Activated T-cell treated with anti-CD3 and anti-CD28 coated beads for 4 hours (primary cell): ENCODE measurements at places on chromosomes 1 and 21.

DNA sequence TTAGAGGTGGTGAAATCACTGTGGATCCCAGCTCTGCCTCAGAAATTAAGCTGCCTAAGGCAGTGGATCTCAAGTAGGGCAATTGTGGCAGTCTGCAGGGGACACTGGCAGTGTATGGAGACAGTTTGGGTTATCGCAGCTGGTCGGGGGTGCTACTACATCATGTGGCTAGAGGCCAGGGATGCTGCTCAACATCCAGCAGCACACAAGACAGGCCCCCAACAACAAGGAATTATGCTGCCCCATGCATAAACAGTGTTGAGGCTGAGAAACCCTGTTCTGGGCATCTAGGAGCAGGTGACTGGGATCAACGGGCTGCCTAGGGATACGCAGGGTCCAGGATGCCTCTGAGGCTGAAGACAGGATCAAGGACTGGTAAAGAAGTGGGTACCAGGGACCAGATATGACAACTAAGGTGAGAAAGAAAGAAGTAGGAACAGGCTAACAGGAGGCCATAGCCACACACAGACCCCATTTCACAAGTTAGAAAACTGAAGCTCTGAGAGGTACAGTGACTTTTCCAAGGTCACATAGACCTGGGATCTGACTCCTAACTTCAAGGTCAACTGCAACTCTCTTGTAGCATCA is 8.7 kb downstream of the BATF3 start:
- no peak for DNase-seq

DNA sequence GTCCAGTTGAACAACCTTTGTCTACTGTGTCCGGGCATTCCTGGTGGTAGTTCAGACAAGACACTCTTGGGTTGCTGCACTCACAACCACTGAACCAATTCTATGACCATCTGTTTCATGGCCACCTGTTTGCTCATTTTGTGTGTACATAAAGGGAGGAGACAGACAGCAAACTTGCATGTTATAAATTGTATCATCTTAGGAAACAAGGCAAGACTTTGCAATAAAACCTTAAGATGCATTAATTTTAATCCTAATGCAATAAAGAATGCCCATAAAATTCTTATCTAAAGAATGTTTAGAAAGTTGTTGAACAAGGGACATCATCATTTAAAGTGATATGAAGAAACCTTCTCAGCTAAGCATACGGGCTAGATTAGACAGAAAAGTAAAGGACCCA is 34.8 kb downstream of the ADAM30 start:
- no peak for DNase-seq

DNA sequence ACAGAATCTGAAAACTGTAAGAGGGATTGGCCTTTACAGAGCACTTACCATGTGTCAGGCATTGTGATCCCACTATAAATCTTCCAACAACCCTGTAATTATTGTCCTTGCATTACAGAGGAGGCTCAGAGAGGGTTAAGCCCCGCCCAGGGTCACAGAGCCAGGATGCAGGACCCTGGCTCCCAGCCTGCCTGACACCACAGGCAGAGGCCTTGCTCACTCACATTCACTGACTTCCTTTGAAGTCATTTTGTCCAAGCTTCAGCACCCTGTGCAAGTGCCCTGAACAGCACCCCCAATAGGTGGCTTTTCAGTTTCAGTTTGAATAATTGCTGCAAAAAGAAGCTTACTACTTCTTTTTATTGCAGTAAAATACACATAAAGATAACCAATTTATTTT is 256.8 kb upstream of the NFIA start:
- no peak for DNase-seq

GRCh38 chr1:175307160-175307559 is 114.6 kb upstream of the KIAA0040 start:
- DNase-seq, result no peak
